Gastrocnemius medialis (tissue), 4 donors: ENCODE measurements at places on chromosomes 6 and 20. TPM values are rescaled to one million over a fixed set of nuclear protein-coding genes. Genes with fewer than 3 reads are reported as not detected.

Gene RTEL1
- total RNA-seq, result 4.1 TPM

DNA sequence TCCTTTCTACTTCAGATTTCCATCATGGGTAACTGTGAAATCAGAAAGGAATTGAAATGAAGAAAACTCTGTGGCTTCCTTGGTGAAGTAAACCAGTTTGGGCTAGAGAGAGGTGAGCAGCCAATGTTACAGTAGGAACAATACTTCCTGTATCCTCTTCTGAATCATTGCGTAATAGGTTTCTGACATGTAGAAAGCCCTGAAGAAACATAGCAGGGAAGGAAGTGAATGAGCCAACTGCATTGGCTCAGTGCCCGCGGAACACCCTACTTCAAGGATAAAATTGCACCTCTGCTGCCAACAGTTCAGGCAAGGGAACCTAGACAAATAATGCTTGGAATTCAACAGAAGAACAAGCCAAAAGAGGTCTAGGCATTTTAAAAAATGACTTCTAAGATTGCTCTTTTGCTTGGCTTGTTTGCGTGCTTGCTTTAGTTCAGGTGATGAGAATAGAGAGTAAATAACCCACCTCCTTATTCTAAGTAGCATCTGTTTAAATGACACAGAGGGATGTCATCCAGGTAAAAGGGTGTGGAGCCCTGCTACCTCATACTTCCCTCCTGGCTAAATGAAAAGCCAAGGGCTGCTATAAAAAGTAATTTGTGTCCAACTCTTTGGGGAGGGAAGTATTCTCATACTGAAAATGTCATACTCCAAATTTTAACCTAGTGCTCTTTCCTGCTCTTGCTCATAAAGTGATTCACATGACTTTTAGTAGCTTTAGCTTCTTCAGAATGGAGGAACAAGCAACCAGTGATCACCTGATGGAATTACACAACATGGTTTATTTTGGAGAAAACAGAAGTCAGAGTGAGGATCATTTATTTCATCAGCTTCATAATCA is 30.0 kb upstream of the AKIRIN2 start:
- peak overlapping the region; percentile 90 for H3K27ac ChIP-seq
- H3K4me3 ChIP-seq, result no peak overlapping the region
- H3K4me1 ChIP-seq, result peaks cover 41% of the 10 kb centered on the region
- no peaks in the 10 kb centered on the region for H3K27me3 ChIP-seq

- no peaks in the 10 kb centered on the region for H3K36me3 ChIP-seq
- DNase-seq, result no peak
- no peaks in the 10 kb centered on the region for H3K27me3 ChIP-seq
- H3K4me1 ChIP-seq, result no peaks in the 10 kb centered on the region
- H3K4me3 ChIP-seq, result no peak overlapping the region
- no peak overlapping the region for H3K27ac ChIP-seq
These were observed 608.1 kb downstream of the TENT5A start for GRCh38 chr6:81144346-81144745.

- no peaks in the 10 kb centered on the region for H3K4me1 ChIP-seq
- no peaks in the 10 kb centered on the region for H3K27me3 ChIP-seq
- no peak overlapping the region for H3K4me3 ChIP-seq
- no peaks in the 10 kb centered on the region for H3K36me3 ChIP-seq
These were observed 14.5 kb downstream of the SLC12A5 start for GRCh38 chr20:46043556-46043955.

- H3K4me1 ChIP-seq, result peaks cover 89% of the 10 kb centered on the region
- H3K4me3 ChIP-seq, result no peak overlapping the region
- no peaks in the 10 kb centered on the region for H3K36me3 ChIP-seq
These were observed 111.4 kb downstream of the QKI start for GRCh38 chr6:163525926-163526325.

DNA sequence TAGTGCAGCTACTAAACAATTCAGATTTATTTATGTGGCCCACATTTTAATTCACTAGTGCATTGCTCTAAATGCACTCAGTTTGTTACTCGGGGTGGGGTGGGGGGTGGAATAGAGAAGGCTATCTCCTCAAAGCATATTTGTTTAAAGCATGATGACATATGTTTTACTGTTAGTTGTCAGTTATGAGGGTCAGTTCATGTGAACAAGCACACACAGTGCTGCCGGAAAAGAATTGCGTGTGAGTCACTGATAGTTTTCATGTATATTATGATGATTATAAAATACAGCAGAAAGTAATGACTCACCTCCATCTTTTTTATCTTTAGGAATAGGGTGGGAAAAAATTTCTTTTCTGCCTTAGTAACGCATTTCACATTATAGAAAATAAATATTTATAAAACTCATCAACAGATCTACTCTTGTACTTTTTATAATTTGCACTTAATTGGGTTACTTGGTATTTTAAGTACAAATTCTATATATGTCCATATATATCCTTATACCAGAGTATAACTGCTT is 42.2 kb upstream of the STXBP5 start:
- DNase-seq, result no peak
- H3K4me3 ChIP-seq, result no peak overlapping the region
- H3K36me3 ChIP-seq, result no peaks in the 10 kb centered on the region
- H3K4me1 ChIP-seq, result no peaks in the 10 kb centered on the region

GRCh38 chr6:81624453-81624852 is 128.0 kb downstream of the TENT5A start:
- no peak overlapping the region for H3K27ac ChIP-seq
- no peaks in the 10 kb centered on the region for H3K27me3 ChIP-seq
- H3K4me3 ChIP-seq, result no peak overlapping the region

Gene BFSP1
- total RNA-seq, result not detected

GRCh38 chr6:135796643-135797305 is 54.7 kb upstream of the PDE7B start:
- no peaks in the 10 kb centered on the region for H3K36me3 ChIP-seq
- H3K4me1 ChIP-seq, result no peaks in the 10 kb centered on the region
- H3K4me3 ChIP-seq, result no peak overlapping the region
- no peaks in the 10 kb centered on the region for H3K27me3 ChIP-seq
- no peak for DNase-seq

GRCh38 chr20:45779011-45779915 is 12.4 kb downstream of the WFDC3 start:
- H3K27me3 ChIP-seq, result no peaks in the 10 kb centered on the region
- peak; percentile 77 for DNase-seq
- H3K4me1 ChIP-seq, result no peaks in the 10 kb centered on the region
- peak overlapping the region; percentile 63 for H3K27ac ChIP-seq
- H3K4me3 ChIP-seq, result no peak overlapping the region
- H3K36me3 ChIP-seq, result no peaks in the 10 kb centered on the region
